Stimulated activated CD4-positive, alpha-beta T cell treated with anti-CD3 and anti-CD28 coated beads, Interleukin-15, amount 100 ng/mL, for 48 hours (primary cell): ENCODE measurements at places on chromosomes 16 and 17.

DNA sequence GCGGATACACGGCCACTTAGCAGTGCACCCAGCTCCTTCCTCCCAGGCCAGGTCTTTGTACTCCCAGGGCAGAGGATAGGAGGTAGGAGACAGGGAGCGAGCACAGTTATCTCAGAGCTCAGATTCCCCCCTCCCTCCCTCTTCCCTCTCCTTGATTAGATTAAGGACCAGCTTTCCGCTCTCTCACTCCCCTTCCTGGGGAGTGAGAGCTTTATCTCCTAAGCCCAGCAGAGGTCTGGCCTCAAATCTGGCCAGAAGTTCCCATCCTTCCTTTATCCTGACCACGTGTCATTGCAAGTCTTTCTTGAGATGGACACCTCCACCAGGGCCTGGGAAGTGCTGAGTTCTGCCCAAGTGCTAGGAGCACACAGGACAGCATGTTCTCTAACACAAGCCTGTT lies 5.1 kb downstream of the ARL4D start:
- no peak for DNase-seq

DNA sequence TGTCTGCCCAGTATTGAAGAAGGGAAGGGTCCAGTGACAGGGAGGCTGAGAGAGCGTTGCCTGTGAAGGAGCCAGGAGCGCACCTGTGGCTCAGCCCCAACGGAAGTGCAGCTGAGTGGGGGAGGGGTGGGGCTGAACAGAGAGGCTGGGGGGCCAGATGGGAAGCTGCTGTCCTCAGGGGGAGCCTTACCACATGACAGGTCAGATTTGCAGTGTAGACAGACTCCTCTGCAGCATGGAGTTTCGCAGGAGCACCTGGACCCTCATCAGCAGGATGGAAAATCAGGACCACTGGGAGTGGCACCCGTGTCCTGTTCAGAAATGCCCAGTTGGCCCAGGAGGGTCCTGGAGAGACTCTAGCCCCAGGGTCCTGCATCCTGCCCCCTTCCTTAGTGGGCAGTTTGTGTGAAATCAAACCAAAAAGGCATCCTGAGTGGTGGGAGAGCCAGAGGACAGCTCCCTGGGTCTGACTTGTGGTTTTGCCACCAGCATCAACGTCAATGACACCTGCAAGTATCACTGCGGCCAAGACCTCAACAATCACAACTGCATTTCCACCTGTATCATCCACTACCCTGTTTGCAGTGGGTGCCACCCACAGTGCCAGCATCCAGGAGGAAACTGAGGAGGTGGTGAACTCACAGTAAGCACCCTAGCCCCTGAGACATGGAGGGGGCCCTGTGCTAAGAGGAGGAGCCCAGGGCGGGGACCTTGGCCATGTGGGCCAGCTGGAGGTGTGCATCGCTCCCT lies 7.8 kb downstream of the CD300A start:
- DNase-seq = no peak

- no peak for DNase-seq
Observed at GRCh38 chr17:38738007-38738662, 8.0 kb downstream of the CISD3 start.

GRCh38 chr16:72612256-72612655 lies 435.7 kb downstream of the ZFHX3 start:
- no peak for DNase-seq

DNA sequence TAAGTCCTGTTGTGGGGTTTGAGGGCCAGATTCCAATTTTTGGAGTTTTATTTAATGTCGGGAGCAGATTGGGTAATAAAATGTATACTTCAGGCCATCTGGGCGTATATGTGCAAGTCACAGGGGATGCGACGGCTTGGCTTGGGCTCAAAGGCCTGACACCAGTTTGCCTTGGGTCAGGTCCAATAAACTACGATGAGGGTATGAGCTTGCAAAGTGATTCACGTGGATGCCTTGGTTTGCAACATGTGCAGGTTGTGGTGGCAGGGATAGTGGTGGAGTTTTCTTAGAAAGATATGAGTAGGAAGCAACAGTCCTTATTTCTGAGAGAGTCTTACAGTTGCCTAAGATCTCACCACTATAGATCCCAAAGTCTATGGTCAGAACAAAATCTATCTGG lies 157.0 kb upstream of the CDH11 start:
- no peak for DNase-seq

DNA sequence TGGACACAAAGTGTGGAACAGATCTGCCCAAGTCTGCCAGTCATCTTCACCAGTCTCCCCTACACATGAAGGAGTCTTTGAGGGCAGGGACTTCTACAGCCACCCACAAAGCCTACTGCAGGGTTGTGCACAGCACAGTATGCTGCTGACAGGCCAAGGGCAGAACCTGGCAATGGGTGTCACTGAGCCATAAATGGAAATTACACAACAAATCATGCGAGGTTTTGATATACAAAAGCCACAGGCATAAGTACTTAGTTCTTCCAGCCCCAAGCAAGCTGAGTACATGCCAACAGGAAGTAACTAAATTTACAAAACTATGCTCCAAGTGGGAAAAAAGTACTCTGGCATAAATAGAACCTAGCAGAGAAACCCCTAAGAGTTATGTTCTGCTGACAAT lies 7.8 kb upstream of the PSMC3IP start:
- DNase-seq = no peak

DNA sequence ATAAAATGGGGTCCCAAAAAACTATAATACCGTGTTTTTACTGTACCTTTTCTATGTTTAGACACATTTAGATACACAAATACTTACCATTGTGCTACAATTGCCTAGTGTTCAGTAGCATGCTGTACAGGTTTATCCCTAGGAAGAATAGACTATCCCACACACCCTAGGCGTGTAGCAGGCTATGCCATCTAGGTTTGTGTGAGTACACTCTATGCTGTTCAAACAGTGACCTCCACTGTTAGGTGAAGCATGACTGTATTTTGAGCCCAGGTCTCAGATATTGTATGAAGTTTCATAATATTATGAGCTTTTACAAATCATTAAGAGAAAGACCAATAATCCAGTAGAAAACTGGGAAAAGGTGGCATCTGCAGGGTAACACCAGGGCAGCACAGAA lies 23.6 kb downstream of the MILR1 start:
- DNase-seq = no peak

GRCh38 chr16:14236401-14236800 lies 165.3 kb downstream of the MRTFB start:
- no peak for DNase-seq
